ENCODE measurements at places on chromosomes 1 and 21.
A peak's percentile ranks its signal among the peaks of the same experiment; 100 is the strongest.

- DNase-seq = no peak
Measured at GRCh38 chr1:202624781-202625108, 85.5 kb downstream of the SYT2 start.

- no peak for DNase-seq
Measured at GRCh38 chr1:204045430-204045829, 27.5 kb upstream of the SOX13 start.

GRCh38 chr1:183370399-183371058 lies 47.7 kb downstream of the NMNAT2 start:
- peak; percentile 39 for DNase-seq

GRCh38 chr1:180096584-180097325 lies 57.9 kb upstream of the QSOX1 start:
- DNase-seq = no peak

GRCh38 chr1:153444078-153444477 lies 16.4 kb downstream of the S100A7 start:
- peak; percentile 5 for DNase-seq

- peak; percentile 63 for DNase-seq
Measured at GRCh38 chr1:151145304-151146071, 943 bp downstream of the SEMA6C start.

DNA sequence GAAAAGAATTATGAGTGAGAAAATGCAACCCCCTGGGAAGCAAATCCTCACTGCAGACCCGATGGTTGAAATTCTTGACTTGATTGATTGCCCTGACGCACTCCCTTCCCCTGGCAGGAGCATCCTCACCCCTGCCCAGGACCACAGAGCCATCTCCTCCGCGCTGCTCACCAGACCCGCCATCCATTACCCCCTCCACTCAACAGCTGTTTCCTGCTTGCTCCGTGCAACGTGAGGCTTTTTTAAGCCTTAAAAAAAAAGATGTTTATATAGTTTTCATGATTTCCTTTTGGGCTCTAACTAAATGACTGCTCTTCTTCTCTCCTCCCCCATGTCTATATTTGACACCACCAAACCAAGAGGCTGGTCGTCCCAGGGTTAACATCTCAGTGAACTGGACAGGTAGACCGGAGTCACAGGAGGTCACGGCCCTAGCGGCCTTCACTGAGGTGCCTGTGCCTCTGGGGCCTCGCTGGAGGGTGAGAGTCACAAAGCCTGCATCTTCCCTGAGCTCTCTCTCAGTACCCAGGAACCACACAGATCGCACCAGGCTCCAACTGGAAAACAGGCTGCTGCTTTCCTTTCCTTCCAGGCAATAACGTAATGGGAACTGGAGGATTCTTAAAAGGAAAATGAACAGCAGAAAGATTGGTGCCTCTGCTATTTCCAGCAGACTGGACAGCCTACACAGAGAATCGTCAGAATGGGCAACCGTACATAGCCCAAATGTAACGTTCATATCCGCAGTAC lies 49.8 kb downstream of the ZBTB18 start:
- no peak for DNase-seq

DNA sequence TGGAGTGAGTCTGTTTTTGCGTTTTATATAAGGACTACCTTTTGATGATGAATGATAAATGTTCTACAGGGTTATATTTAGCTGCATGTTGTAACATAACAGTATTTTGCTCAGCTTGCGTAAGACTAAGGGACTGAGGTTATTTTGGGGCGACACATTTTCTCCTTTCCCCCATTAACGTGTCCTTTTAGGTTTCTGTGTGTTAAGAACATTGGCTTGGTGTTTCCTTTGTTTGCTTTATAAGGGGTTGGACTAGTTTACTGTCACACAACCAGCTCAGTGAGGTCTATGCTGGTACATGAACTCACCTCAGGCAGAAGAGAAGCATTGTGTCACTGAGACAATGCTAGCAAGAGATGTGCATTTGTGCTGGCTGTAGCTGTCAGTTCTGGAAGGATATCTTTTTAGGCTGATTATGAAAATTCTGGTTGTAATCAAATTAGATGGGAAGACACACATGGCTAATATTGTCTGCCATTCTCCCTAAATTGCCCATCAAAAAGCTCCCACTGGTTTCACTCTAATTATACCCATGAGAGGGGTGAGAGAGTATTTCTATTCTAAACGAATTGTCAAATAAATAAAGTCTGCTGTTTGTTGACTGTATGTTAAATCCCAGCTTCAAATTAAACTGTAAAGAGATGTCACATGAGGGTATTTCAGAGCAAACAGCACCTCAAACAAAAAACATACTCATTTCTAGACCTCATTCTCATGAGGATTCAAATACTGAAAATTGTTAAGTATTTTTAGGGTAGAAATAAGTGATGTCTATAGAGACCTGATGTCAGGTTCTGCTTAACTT lies 62.6 kb downstream of the CDC14A start:
- DNase-seq = peak; percentile 63

GRCh38 chr1:59539961-59540681 lies 243.2 kb downstream of the FGGY start:
- no peak for DNase-seq

GRCh38 chr1:212531796-212532195 lies 76.8 kb upstream of the ATF3 start:
- no peak for DNase-seq

GRCh38 chr1:2257245-2257627 lies 29.1 kb downstream of the SKI start:
- DNase-seq = no peak

GRCh38 chr21:42665026-42665425 lies 11.6 kb downstream of the PDE9A start:
- no peak for DNase-seq

DNA sequence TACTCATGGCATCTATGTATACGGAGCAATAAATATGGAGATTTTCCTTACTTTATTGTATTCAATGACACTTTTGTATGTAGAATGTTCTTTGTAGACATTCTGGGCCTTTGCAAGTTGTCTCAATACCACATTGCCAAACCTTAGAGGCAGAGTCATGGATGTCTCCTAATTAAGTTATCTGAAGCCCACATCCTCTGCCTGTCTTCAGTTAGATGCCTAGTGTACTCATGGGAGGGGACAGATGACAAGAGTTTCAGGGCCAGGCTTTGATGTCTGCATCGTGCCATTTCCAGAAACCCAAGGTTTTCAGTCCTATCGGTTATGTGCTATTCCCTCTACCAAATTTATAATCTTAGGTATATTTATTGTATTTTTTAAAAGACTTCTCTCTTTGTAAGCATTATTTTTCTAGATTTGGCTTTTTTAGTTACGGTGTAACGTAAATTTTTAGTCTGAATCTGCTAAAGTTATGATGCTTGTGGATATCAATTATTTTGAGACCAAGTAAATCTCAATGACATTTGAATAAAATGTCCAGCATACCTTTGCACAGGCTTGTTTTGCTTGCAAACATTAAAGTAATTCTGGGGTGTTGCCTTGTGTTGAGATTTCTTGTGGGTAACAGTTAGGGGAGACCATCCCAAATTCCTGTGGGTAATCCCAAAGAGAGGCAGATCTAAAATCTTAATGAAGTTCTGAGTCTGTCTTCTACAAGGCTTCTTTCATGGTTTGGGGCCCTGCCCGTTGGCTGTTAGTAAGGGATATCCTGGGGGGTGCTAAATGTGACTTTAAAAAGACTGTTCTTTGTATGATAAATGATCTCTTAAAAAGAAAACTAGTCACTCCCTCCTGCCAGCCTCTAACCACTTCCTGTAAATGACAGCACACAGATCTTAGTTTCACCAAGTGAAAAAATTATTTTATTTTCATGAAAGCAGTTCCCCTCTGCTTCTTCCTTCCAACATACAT lies 8.0 kb upstream of the MACF1 start:
- no peak for DNase-seq

GRCh38 chr1:30877205-30877912 lies 31.2 kb downstream of the SDC3 start:
- no peak for DNase-seq

DNA sequence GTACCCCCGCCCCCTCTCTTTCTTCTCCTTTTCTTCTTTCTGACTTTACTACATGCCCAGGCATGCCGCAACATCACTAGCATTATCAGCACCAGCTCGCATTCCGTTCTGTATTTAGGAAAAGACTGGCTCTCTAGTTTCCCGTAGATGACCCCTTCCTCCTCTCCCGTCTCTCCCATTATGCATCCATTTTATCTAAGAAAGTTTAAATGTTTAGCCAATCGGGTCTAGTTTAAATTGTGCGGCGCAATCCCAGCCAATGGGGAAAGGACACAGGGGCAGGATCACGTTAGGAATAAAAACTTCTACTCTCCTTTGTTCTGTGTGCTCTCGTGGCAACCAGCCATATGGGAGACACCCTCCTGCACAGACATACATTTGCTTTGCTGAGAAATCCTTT lies 2.3 kb upstream of the KRTAP10-7 start:
- DNase-seq = no peak

GRCh38 chr1:119302011-119302410 lies 66.6 kb upstream of the HAO2 start:
- DNase-seq = no peak

DNA sequence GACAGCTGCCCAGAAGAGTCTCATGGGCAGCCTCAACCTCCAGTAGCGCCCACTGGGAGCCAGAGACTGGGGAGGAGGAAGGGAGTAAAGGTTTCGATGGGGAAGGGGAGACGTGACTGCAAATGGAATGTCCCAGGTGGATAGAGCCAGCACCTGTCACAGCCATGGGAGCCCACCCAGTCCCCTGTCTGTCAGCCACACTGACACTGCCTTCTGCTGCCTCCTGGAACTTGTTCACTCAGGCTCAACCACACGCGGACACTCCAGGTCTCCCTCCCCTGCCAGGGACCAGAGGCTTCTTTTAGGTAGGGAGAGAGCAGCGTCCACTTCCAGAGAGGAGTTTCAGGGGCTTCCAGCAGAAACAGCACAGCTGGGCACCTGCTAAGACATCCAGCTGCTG lies 346.3 kb downstream of the NPHP4 start:
- DNase-seq = no peak

DNA sequence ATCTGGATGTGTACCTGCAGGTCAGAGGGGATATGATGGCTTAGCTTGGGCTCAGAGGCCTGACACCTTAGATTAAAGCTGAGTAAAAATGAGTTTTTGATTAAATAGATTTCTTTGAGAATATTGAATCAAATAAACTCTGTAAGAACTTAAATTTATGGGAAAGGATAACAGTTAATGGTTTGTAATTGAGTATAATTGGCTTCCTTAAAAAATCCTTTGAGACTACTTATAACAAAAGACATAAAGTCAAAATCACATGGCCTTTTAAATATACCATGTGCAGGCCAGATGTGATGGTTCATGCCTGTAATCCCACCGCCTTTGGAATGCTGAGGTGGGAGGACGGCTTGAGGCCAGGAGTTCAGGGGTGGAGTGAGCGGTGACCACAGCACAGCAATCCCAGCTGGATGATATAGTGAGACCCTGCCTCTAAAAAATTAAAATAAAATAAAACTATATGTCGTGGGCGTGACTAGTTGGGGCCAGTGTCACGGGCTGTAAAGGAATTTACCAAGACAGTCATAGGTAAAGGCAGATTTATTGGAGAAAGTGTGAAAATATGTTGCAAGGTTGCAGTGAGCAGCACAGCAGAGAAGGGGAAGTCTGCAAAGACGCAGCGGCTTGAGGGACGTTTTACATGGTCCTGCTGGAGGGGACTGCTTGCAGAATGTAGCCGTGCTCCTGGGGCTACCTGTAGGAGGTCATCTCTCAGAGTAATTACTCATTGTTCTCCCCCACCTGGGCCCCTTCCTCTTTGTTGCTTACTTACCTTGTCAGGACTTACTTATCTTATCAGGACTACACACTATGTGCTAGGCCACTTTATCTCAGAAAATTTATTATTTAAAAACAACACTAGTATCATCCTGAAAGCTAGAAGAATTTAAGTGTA lies 122.3 kb downstream of the ZMYM4 start:
- no peak for DNase-seq

DNA sequence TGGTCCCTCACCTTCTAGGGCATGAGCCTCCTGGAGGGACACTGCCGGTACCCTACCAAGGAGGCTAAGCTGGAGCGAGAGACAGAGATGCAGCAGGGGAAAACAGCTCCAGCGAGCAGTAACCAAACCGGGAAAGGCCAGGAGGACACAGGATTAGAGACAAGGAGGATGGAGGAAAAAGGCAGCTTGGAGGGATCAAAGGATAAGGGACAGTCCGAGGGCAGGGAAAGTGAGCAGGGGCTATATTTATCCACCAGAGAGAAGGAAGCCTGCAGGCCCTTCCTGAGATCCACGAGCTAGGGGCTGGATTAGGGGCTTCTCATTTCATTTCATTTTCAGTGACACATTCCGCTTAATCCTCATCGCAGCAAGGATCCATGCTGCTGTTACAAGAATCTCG lies 33.8 kb upstream of the PRELP start:
- DNase-seq = no peak

DNA sequence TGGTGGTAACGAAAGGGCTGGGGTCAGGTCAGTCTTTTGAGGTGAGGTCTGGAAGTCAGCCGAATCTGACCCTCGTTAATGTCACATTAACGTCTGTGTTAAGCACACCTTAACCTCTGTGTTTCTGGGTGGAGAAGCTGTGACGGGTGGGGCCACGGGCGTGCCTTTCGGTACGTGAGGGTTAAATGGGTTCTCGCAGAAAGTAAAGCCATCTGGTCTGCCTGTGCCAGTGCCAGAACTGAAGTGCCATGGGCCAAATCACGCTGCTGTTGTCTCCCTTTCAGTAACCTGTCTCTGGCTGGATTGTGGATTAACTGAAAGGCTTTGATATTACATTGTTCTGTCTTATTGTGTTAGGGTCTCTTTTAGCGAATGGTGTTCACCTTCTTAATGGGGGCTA lies 14.4 kb downstream of the URB2 start:
- DNase-seq = no peak

- no peak for DNase-seq
Measured at GRCh38 chr1:65509912-65510680, 89.6 kb downstream of the LEPR start.

DNA sequence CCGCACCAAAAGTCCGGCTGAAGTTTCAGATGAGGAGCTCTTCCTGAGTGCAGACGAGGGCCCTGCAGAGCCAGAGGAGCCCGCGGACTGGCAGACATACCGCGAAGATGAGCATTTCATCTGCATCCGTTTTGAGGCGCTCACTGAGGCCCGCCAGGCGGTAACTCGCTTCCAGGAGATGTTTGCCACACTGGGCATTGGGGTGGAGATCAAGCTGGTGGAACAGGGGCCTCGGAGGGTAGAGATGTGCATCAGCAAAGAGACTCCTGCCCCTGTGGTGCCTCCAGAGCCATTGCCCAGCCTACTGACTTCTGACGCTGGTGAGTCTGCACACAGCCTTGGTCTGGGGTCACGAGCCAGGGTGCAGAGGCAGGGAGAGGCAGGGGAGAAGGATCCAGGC lies 84.7 kb downstream of the TRIM11 start:
- DNase-seq = no peak

GRCh38 chr1:20485527-20486456 lies at the start of gene CAMK2N1:
Gene CAMK2N1, minus strand, starts transcription at chr1:20486210. Its CDS starts 831 bp downstream, at chr1:20485379.
- peak; percentile 92 for DNase-seq

GRCh38 chr21:24255591-24255990 lies 1351.7 kb downstream of the MRPL39 start:
- no peak for DNase-seq

- no peak for DNase-seq
Measured at GRCh38 chr1:26360807-26361604, 7.1 kb upstream of the CRYBG2 start.

GRCh38 chr1:61992257-61992656 lies 202.4 kb upstream of the L1TD1 start:
- no peak for DNase-seq

GRCh38 chr21:41170442-41170841 lies 2.5 kb downstream of the BACE2 start:
- peak; percentile 70 for DNase-seq

Data from DMS53 (cell line).